ENCODE measurements at places on chromosomes 2 and 18. TPM values are rescaled to one million over a fixed set of nuclear protein-coding genes. Genes with fewer than 3 reads are reported as not detected.

The ANKRD30BL gene
- not detected for total RNA-seq

The MBP gene
- total RNA-seq, result 88.3 TPM

The UGT1A6 gene
- not detected for total RNA-seq

The SPC25 gene
- total RNA-seq, result 0.29 TPM

The NYAP2 gene
- total RNA-seq, result not detected

The ACMSD gene
- not detected for total RNA-seq

- no peak for DNase-seq
These were observed 36.5 kb upstream of the SLC66A3 start for GRCh38 chr2:11118761-11119160.

DNA sequence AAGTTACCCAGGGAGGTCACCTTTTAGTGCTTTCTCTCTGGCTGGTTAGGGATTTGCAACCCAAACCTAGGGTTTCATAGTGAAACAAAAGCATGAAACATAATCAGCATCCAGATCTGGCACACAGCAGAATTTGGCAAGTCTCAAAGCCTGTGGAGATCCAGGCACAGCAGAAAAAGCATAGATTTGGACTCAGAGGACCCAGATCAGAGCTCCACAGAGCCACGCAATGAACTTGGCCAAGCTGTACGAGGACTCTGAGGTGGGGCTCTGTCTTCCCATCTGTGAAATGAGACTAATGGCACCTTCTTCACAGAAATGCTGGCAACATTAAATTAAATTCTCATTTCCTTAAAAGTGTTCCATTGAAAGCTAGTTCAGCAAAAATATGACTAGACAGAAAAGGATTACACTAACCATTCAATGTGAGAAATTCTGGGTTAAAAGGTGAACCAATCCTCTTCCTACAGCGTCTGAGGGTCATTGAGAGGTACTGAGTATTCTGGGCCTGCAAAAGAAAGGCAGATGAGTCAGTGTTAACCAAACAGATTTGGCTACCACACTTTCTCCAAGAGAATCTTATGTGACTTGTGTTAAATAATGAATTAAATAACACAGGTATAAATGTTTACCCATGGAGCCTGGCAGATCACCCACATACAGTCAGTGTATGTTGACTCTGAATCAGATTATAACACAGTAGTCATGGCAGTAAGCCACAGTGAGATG is 266.3 kb downstream of the MREG start:
- no peak for DNase-seq

GRCh38 chr2:160308476-160308875 is 108.4 kb upstream of the ITGB6 start:
- no peak for DNase-seq

DNA sequence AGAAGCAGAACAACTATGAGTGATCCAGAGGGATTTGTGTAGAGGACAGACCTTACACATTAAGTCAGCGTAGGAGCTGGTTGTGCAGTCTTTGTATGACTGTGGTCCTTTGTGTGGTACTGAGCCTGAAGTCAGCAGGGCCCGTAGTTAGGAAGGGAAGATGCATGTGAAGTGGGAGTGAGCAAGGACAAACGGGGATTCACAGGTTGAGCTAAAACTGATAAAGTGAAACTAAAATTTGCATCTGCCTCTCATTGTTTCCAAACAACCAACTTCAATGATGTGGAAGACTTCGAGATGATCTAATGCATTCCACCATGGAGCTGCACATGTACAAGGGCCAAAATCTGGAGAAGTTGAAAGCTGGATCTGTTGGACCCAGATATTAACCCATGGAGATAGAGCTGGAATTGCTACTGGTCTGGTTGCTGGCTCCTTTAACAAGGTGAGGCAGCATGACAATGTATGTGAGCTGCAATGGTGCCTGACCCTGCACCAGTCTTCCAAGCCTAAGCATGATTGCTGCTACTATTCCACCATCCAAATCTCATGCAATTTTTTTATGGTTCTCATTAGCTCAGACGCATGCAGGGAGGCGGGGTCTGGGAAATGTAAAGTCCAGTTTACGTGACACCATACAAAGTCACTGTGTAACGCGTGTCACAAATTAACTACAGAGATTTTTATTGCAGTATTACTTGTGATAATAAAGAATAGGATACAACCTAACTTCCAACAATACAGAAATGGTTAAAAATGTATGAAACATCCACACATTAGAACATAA is 12.1 kb upstream of the CYBRD1 start:
- no peak for DNase-seq

DNA sequence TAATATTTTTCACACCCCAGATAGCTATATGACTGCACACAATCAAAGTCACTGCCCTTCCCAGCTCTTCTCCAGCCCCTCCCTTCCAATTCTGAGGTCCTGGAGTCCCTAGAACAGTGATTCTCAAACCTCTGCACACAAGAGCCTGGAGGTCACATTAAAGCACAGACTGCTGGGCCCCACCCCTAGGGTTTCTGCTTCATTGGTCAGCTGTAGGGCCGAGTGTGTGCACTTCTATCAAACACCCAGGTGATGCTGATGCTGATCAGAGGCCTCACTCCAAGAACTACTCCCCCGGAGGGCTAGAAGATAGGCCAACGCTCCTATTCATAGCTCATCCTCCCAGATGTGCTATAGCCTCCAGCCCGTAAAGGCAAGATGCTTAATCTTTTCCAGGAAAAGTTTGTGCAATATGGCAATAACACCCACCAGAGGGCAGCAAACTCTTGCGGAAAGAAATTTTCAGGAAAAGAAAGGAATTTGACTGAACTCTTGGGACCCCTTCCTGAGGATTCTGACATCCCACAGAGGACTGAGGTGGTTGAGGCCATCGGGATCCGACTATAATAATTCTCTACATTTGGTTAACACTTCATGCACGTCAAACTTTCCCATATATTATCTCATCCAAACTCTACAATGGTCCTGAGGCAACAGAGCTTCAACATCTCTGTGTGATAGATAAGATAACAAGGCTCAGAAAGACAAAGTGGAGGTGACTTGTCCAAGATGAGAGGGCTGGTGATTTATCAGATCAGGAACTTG is 194.2 kb upstream of the PKDCC start:
- no peak for DNase-seq

DNA sequence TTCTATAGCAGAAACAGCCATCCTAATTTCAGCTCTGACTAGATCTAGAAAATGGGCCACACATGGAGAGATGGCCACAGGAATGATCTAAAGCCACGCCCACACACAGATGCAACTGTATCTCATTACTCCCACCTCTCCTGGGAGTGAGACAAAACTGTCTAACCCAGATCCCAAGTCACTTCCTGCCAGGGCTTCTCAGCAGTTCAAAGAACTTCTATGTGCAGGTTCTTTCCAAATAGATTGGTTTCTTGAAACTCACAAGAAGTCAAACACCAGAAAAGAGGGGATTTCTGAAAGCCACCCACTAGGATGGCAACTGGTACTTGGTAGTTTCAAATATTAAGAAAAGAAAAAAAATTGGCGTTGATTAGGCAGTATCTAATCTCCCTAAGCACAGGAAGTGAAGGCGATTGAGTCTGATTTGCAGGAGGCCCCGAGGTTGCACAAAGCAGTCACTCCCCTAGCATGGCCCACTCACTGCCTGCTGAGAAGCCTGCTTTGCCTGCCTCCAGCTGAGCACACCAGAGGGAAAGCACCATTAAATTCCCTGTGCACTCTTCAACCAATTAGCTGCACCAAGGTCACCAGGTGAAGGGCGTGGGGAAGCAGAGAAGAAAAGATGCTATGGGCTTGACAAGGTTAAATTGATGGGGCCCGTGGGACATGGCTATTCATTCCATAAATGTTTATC is 51.1 kb downstream of the PAPOLG start:
- peak; percentile 20 for DNase-seq

- no peak for DNase-seq
These were observed 53.4 kb upstream of the ANKRD44 start for GRCh38 chr2:197363998-197364397.

DNA sequence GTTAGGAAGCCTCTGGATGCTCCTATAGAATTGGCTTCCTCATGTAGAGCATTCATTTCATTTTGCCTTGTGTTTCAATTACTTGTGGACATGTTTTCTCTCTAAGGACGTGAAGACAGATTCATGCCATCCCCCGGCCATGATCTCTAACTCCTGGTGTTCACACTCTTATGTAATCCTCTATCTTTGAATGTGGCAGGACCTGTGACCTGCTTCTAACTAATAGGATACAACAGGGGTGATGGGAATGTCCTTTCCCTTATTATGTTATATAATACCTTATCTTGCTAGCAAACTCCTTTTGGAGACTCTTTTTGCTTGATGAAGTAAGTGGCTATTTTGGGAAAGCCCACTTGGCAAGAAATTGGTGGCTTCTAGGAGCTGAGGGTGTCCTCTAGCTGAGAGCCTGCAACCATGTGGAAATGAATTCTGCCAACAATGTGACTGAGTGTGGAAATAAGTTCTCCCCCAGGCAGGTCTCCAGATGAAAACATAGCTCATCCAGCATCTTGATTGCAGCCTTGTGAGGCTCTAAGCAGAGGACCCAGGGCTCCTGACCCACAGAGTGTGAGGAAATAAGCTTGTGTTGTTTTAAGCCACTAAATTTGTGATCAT is 13.8 kb downstream of the DPYSL5 start:
- DNase-seq, result no peak

DNA sequence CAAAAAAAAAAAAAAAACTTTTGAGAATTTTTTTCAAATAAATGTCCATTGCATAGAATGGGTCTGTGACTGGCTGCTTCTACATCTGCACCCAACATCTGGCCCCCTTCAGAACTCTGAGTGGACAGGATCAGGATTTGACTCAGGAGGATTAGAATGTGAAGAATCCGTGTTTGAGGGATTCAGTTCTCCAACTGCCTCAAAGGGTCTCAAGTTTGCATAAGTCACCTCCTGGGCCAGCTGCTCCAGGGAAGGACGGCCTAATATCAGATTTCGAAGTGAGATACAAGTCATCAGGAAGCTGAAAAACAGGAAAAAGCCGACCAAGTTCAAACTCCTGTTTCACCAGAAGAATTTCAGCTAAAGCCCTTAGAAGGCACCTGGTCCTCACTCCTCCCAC is 10.9 kb downstream of the MAT2A start:
- DNase-seq, result no peak

DNA sequence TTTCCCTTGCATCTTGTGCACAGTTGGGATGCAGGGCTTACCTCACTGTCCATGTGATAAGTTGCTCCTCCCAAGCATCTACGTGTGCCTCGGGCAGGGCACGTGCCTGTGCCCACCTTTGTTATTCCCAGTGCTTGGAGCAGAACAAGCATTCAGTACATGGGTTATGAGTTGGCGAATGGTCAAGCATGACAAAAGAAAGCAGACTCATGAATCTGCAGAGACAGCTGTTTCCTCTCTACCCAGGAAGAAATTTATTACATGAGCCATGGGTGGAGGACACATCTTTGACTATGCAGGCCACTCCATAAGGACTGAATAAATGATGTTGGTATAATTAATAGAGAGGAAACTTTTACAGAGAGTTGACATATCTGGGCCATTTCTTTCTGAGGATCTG is 127.8 kb downstream of the TPGS2 start:
- DNase-seq, result no peak

Measured in naive thymus-derived CD4-positive, alpha-beta T cell (primary cell).